ENCODE measurements at places on chromosomes 12 and 14. TPM values are rescaled to one million over a fixed set of nuclear protein-coding genes. Genes with fewer than 3 reads are reported as not detected.

The PCED1B gene
- 2.6 TPM for total RNA-seq

The RFX4 gene
- total RNA-seq, result not detected

The VDR gene
- 6.8 TPM for total RNA-seq

The INSM2 gene
- not detected for total RNA-seq

The ULK1 gene
- total RNA-seq, result 36.5 TPM

The C12orf60 gene
- 2.7 TPM for total RNA-seq

The KRT72 gene
- not detected for total RNA-seq

The SCN8A gene
- 0.64 TPM for total RNA-seq

The DLK1 gene
- total RNA-seq, result not detected

The KRT79 gene
- total RNA-seq, result 0.07 TPM

The KLRG1 gene
- under 0.01 TPM for total RNA-seq

The A2M gene
- not detected for total RNA-seq

The AICDA gene
- not detected for total RNA-seq

The RASAL1 gene
- total RNA-seq, result 1.8 TPM

The POTEG gene
- total RNA-seq, result not detected

The BEGAIN gene
- 0.21 TPM for total RNA-seq

The RNU4-1 gene
- total RNA-seq, result not detected

The FBRSL1 gene
- 5.8 TPM for total RNA-seq

The KLRC3 gene
- total RNA-seq, result not detected

The KIF26A gene
- total RNA-seq, result 0.14 TPM

The ACSM4 gene
- not detected for total RNA-seq

The HOXC13 gene
- total RNA-seq, result not detected

The GDF11 gene
- total RNA-seq, result 0.34 TPM

The GCN1 gene
- 143 TPM for total RNA-seq

The LBHD2 gene
- total RNA-seq, result not detected

The SOAT2 gene
- total RNA-seq, result not detected

The KRT82 gene
- total RNA-seq, result not detected

The PLEKHG7 gene
- not detected for total RNA-seq
